ENCODE measurements at places on chromosomes 16 and 17.

- peak; percentile 99 for DNase-seq
Observed at GRCh38 chr17:59707149-59707970, at the start of the genes PTRH2 and VMP1. PTRH2 (minus strand) TSS chr17:59707430; CDS start chr17:59697978, 9,452 bp downstream. VMP1 (plus strand) TSS chr17:59707654; CDS start chr17:59731447, 23,793 bp downstream.

DNA sequence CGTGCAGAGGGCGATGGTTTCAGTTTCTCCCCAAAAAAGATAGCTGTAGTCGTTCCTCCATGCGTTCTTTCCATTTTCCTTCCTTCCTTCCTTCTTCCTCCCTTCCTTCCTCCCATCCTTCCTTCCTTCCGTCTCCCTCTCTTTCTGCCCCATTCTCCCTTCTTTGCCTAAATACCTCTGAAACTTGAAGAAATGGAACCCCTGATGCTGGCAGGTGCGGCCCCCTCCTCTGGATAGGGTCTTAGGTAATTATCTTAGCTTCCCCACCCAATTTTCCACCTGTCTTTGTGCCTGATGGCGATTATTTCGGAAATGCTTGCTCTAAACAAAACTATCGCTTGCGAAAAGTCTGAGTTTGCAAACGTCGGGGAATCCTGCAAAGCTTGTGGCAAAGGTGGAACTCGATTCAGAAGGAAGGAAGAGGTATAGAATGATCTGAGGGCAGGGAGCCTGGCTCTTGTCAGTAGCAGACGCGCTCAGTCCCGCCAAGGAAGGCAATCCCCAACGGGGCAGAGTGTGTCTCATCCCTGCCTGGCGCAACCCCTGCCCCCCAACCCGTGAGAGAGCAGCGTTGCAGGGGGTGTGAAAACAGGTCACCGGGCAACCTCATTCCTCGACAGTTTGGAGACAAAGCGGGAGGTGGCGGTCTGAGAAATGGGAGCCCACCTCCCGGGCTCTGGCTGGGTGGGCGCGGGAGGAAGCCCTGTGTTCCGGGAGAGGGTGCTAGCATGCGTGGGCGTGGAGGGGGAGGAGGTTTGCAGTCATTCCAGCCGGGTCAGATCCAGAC is 2.9 kb upstream of the CBX8 start:
- no peak for DNase-seq

- DNase-seq = no peak
Observed at GRCh38 chr17:48725004-48725287, 2.0 kb downstream of the PRAC2 start.

- no peak for DNase-seq
Observed at GRCh38 chr16:2206780-2207433, 1.7 kb downstream of the MLST8 start.

DNA sequence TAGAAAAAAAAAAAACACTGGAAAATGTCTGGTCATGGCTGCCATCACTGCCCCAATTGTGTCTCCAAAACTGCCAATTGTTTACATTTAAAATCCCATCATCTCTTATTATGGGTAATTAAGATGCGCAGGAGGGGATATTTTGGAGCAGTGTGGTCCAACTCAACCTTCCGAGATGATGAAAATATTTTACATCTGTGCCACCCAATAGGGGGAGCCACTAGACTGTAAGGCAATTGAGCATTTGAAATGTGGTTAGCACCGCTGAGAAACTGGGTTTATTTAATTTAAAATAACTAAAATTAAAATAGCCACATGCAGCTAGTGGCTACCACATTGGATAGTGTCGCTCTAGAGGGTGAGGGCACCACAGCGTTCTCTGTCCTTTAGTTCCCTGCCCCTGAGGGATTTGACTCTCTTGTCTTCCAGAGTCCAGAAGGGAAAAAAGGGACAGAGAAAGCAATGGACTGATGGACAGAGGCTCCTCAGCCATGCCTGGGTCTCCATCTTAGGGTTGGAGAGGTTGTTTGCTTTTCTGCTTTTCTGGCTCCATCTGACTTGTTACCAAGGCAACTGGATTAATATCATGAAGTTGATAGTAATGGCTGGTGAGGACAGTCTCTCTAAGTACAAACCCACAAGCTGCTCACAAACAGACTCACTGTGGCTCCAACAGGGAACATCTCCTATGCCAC is 3.5 kb downstream of the MPO start:
- DNase-seq = no peak

DNA sequence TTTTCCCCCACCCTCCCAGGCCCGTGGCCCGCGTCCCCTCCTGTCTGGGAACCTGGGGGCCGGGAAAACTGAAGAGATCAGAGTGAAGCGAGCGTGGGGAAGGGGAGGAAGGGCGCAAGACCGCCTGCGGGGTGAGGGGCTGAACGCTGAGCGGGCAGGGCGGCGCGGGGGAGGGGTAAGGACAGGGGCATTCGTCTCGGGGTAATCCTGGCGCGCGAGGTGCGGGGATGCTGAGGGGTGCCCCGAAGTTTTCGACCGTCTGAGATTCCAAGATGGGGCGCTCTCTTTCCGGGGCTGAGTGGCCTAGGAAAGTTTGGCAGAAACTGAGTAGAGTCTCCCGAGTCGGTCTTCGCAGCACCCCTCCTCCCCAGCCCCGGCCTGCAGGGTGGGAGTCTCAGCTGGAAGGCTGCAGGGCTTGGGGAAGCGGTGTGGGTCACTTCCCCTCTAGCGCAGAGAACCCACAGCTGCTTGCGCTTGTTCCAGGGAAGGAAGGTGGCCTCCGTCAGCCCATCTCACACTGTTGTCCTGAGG is 555 bp downstream of the TTYH2 start:
- DNase-seq = no peak

GRCh38 chr16:57563487-57563750 is 21.0 kb downstream of the ADGRG5 start:
- no peak for DNase-seq

GRCh38 chr16:84598360-84598759 is 19.5 kb downstream of the COTL1 start:
- DNase-seq = no peak

GRCh38 chr17:58969156-58969555 is 137.5 kb downstream of the TRIM37 start:
- no peak for DNase-seq

GRCh38 chr16:48445782-48446533 is 60.7 kb upstream of the SIAH1 start:
- DNase-seq = no peak

DNA sequence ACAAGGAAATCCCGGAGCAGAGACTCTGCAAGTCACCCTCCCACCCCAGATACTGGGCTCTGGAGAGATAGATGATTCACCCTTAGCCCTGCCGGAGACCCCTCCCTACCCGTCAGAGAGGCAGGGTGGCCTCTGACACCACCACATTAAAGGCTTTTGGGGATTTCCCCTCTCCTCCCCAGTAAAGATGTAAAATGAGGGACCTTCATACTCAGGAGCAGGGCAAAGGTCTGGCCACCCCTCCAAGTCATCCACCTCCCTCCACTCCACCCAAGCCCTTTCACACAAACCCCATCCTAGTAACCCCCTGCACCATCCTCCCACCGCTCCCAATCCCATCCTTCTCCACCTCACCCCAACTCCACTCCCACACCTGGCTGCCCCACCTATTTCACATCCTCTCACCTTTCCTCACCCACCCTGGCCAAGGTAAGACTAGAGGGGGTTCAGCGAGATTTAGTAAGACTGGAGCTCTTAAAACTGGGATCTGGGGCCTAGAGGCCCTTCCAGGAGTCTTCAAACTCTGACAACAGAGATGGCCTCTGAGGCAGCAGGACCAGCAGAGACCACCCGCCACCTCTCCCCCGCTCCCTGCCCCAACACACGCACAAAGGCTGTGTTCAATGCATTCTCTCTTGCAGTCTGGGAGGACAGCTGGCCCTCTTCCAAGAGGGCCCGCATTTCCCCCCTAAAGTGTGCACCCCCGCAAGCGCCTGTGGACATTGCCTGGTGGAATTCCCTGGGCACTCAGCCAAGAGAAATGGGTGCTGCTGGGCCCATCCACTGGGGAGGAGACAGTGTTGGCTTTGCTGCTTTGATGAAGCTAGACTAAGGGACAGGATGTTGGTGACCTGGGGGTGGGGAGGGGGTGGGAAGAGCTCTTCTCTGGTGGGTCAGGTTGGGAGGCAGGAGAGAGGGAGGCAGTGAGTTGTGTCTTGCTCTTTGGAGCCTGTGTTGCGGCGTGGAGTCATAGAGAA is 1.1 kb downstream of the ABAT start:
- DNase-seq = no peak

DNA sequence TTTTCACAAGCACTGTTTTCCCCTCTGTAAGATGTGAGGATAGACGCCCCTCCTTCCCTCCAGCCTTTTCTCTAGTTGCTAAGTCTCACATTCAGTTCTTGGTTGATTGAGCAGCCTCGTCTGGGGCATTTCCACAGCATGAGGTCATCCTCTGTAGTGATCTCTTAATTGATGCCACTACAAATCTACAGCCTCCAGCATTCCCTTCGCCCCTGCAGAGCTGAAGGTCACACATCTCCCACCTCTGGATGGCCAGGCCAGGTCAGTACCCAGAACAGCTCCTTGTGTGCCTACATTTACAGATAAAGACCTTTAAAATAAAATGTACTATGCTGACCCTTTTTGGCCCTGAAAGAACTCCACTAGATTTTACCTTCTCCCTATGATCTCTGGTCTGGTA is 32.5 kb upstream of the CDH11 start:
- DNase-seq = no peak

DNA sequence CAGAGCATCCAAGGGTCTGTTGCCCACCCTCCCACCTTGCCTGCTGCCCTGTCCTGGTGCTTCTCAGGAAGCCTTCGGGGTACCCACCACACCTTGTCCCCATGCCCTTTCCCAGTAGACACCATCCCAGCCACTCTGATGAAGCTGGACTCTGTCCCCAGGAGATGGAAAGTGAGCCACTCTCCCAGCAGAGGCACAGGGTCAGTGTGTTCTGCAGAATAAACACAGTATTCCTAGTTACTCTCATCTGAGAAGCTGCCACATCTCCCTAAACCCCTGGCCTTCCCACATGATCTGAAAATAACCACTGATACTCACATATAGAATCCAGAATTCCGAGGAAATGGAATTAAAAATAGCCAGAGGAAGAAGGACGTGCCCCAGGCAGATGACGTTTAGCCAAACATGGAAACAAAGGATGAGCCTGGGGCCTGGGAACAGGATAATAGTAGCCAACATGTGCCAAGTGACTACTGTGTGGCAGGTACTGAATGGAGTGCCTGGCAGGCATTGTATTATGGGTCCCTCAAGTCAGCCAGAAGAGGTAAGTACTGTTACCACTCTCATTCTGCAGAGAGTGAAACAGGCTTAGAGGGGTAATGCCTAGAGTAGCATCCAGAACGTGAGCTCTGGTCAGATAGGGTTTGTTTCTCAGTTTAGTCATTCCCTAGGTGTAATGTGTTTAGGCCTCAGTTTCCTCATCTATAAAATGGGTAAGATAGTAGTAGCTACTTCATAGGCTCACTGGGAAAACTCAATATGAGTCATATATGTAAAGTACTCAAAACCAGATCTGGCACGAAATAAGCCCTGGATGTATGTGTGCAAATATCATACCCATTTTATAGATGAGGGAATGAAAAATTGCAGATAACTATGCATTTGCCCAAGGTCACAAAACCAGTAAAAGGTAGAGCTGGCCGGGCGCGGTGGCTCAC is 20.8 kb upstream of the PEMT start:
- no peak for DNase-seq

GRCh38 chr17:76027159-76027839 is at the start of gene EVPL:
EVPL (minus strand) TSS chr17:76027306; CDS start chr17:76027198, 108 bp downstream.
- DNase-seq = no peak

DNA sequence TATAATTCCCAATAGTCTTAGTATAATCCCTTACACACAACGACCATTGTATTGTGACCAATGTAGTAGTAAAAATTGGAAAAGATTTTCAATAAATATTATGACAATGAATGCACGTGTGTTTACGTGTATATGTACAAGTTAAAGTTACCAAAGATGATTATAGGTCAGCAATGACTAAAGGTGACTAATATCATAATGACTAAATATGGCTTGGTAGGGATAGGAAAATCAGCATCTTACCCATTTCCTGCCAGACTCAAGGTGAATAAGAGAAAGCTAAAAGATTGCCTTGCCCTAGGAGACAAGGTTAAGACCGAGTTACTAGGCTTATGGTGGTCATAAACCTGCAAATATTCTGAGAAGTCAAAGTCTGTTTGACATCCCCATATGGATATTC is 34.4 kb downstream of the CPD start:
- DNase-seq = no peak

- DNase-seq = no peak
Observed at GRCh38 chr17:57293077-57293476, 36.8 kb downstream of the MSI2 start.

DNA sequence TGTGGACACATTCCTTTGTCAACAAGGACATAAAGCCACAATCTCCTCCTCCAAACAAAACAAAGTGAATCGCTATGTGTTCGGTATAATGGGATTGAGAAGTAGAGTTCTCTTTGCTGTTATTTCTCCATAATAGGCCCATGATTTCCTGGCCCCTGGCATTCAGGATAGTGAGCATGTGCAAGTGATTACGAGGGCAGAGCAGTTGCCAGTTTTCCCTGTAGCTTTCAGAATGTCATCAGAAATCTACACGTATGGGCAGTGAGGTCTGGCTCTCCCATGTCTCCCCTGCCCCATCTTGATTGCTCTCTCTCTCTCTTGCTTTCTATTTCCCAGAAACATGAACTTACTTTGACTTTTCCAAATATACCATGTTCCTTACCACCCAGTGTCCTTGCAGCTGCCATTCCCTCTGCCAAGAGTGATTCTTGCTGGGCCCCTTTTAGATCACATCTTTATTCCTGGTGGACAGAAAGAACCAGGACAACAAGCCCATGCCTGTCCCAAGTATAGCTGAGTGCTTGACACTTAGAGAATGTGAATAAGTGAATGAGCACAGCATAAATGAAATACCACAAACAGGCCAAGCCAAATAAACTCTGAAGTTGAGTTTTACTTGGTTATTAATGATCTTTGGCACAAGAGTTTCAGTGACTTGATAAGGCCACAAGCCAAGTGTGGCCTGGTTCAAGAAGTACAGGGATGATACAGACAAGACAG is 273.1 kb downstream of the CDH13 start:
- no peak for DNase-seq

- DNase-seq = no peak
Observed at GRCh38 chr17:58054641-58055040, 28.6 kb upstream of the DYNLL2 start.

DNA sequence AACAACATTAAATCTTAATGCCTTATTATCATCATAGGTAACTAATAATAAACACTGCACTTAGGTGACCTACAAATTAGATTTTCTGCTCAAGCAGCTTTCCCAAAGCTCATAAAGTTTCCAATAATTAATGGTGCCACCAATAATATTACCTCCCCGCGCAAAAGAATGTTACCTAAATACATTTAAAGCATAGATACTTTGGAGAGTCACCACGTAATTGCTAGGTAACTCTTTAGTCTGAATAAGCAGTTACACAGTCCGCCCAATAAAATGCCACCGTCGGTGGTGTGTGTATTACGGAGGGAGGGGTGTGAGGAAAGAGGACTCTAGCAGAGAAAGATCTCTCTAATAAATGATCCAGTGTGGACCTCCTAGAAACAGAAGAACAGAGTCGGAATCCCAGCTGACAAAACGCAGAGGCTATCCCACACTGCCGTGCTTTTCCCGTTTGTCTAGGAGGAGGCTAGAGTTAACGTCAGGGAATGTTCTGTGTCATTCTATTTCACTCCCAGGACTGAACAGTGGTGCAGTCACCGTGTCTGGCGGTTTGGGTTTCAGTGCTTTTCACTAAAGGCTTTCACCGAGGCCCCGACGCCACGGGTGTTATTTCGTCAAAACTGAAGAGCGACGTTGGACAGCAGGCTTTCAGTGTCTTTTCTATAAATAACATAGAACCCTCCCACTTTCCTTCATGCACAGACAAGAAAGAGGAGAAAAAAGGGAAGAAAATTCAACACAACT is 630 bp downstream of the RNFT1 start:
- peak; percentile 40 for DNase-seq

Measured in left renal pelvis (tissue), 4 donors.